ENCODE measurements at places on chromosomes 6 and 20. TPM values are rescaled to one million over a fixed set of nuclear protein-coding genes. Genes with fewer than 3 reads are reported as not detected.

PRDM1 gene
- total RNA-seq = 0.58 TPM

DDO gene
- total RNA-seq = 2.8 TPM

DUSP15 gene
- total RNA-seq = not detected

SLC22A2 gene
- under 0.01 TPM for total RNA-seq

LRP11 gene
- total RNA-seq = 69.1 TPM

CTAGE9 gene
- not detected for total RNA-seq

EPPIN gene
- not detected for total RNA-seq

MICB gene
- 20.7 TPM for total RNA-seq

PMEPA1 gene
- 1.5 TPM for total RNA-seq

PHACTR3 gene
- not detected for total RNA-seq

TAF8 gene
- total RNA-seq = 11.9 TPM

SPATA2 gene
- total RNA-seq = 1.7 TPM

CGA gene
- total RNA-seq = 0.28 TPM

ZNF391 gene
- 2.5 TPM for total RNA-seq

KHDRBS2 gene
- not detected for total RNA-seq

NKAIN4 gene
- total RNA-seq = not detected

TRIM40 gene
- not detected for total RNA-seq

MAPK14 gene
- total RNA-seq = 56.0 TPM

PABPC1L gene
- total RNA-seq = 8.6 TPM

SLC12A5 gene
- not detected for total RNA-seq

LPA gene
- total RNA-seq = under 0.01 TPM

COL21A1 gene
- total RNA-seq = 0.38 TPM

SMOC2 gene
- not detected for total RNA-seq

OPRM1 gene
- total RNA-seq = not detected

Measured in regular cardiac myocyte (primary cell).